Fibroblast of skin of back (primary cell): ENCODE measurements at places on chromosomes 16 and 17.

DNA sequence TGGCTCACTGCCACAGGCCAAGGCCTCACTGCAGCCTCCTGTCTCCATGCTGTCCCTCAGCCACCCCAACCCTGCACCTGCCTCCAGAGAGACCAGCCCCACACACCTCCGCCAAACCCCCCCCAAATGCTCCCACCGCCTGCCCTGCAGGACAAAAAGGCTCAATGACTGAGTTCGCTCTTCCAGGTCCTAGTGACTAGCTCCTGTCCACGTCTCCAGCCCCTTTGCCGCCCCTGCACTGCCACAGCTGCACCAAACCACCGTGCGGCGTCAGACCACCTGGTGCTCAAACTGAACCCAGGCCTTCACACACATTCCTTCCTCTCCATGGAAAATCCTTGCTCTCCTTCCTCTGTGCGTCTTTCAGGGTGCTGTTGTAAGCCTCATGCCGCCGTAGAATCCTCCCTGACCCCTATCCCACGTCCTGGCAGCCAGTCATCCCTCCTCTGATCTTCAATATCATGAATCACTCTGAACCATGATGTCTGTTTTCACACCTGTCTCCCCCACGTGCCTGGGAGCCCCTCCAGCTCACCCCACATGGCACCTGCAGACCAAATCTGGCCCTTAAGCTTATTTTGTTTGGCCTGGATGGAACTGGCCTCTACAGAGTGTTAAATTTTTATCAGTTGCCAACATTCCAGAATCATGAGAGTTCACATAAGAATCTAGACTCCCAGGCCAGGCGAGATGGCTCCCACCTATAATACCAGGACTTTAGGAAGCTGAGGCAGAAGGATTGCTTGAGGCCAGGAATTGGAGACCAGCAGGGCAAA lies 4.3 kb upstream of the GSG1L start:
- peak; percentile 54 for DNase-seq

GRCh38 chr16:88073201-88073721 lies 122.0 kb downstream of the BANP start:
- DNase-seq, result no peak

GRCh38 chr16:3609895-3610697 lies 1.3 kb downstream of the SLX4 start:
- peak; percentile 3 for DNase-seq

DNA sequence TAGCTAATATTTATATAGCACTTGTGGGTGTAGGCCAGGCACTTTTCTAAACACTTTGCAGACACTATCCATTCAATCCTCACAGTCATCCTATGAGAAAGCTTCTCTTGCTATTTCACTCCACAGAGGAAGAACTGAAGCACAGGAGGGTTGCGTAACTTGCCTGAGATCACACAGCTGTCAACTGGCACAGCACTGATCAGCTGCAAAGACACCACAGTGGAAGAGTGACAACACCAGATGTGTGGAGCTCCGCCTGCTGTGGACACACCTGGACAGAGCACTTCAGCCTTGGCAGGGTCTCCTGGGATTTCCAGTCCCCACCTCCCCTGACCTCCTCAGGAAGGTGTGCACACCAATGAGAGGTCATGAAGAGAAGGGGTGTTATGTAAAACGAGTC lies 13.3 kb upstream of the CNEP1R1 start:
- DNase-seq, result no peak

- no peak for DNase-seq
Measured at GRCh38 chr16:81585785-81586184, 141.2 kb downstream of the CMIP start.

DNA sequence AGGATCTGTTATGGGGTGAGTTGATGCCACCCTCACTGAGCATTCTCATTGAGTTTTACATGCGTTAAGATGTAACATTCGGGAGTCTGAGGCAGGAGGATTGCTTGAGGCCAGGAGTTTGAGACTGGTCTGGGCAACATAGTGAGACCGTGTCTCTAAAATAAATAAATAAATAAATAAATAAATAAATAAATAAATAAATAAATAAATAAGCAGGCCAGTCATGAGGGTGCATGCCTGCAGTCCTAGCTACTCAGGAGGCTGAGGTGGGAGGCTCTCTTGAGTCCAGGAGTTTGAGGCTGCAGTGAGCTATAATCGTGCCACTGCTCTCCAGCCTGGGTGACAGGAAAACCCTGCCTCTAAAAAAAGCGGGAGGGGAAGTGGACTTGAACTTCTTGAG lies 90.3 kb downstream of the SNX29 start:
- no peak for DNase-seq

DNA sequence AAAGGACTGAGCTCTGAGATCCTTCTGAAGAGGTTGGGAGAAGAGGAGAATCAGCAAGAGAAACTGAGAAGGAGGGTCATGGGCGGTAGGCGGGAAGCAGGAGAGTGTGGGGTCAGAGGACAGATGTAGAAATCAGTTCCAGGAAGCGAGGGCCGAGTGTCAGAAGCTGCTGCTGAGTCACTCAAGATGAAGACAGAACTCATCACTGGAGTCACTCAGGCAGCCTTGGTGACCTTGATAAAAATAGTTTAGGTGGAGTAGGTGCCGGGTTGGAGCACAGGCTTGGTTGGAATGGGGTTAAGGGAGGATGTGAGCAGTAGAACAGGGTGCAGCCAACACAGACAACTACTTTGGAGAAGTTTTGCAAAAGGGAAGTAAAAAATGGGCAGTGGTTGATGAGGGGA lies 6.1 kb upstream of the ITGAM start:
- no peak for DNase-seq

GRCh38 chr16:87463722-87464690 lies 28.8 kb downstream of the ZCCHC14 start:
- DNase-seq, result peak; percentile 76

- no peak for DNase-seq
Measured at GRCh38 chr17:80694085-80694991, 149.7 kb downstream of the RPTOR start.
